ENCODE measurements at places on chromosomes 13 and 19.

- no peak for DNase-seq
These were observed 34.4 kb upstream of the VWA8 start for GRCh38 chr13:41995336-41995735.

- no peak for DNase-seq
These were observed 86.1 kb downstream of the TBC1D4 start for GRCh38 chr13:75395901-75396300.

GRCh38 chr19:610071-610800, 20.6 kb downstream of the HCN2 start:
- DNase-seq = no peak

GRCh38 chr19:7507884-7508283, 8.0 kb upstream of the ZNF358 start:
- DNase-seq = no peak

GRCh38 chr13:96992633-96993032, 1.6 kb downstream of the OXGR1 start:
- DNase-seq = no peak

DNA sequence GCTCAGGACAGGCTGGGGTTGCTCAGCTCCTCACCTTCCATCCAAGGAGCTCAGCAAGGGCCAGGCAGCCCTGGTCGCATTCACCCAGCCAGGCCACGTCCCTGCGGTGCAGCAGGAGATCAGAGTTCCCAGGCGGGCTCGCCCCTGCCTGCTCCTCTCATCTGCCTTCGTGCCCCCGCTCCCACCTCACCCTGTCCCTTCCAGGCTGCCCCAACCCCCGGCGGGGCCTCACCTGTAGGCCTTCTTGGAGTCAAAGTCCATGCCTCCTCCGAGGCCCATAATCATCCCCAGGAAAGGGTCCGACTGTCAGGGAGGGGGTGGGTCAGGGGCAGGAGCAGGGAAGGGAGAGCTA, 1.3 kb upstream of the RINL start:
- no peak for DNase-seq

DNA sequence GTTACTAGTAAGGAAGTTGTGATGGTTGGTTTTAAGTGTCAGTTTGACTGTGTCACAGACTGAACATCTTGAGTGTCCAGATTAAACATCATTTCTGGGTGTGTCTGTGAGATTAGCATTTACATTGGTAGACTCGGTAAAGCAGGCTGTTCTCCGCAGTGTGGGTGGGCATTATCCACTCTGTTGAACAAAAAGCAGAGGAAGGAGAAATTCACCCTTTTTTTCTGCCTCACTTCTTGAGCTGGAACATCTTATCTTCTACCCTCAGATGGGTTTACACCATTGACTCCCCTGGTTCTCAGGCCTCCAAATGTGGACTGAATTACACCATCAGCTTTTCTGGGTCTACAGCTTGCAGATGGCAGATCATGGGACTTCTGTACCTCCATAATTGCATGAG, 63.7 kb upstream of the ZDHHC20 start:
- no peak for DNase-seq

- DNase-seq = no peak
These were observed 9.7 kb upstream of the PTBP1 start for GRCh38 chr19:787536-787935.

DNA sequence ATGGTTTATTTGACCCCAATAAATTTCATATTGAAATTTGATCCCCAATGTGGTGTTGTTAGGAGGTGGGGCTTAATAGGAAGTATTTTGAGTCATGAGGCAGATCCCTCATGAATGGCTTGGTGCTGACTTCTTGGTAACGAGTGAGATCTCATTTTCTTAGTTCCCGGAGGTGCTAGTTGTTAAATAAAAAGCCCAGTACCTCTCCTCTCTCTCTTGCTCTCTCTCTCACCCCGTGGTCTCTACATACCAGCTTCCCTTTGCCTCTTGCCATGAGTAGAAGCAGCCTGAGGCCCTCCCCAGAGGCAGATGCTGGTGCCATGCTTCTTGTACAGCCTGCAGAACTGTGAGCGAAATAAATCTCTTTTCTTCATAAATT, 39.4 kb upstream of the KATNAL1 start:
- DNase-seq = peak; percentile 9

- DNase-seq = no peak
These were observed 41.4 kb downstream of the NLRP12 start for GRCh38 chr19:53782698-53783097.

DNA sequence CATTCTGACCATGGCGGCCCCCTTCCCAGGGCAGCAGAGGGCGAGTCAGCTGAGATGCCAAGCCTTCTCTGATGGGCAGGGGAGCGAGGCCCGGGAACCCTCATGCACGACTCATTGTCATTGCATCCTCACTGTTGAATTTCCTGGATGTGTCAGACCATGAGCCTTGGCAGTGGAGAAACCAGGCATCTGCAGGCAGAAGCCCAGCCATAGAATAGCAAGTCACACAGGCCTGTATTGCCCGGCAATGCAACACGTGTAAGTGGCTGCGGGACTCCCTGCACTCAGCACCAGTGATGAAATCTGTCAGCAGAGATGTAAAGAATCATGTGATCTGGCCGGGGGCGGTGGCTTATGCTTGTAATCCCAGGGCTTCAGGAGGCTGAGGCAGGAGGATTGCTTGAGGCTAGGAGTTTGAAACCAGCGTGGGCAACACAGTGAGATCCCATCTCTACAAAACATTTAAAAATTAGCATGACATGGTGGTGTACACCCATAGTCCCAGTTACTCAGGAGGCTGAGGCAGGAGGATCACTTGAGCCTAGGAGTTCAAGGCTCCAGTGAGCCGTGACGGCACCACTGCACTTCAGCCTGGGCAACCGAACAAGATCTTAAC, 199.7 kb downstream of the KATNAL1 start:
- DNase-seq = no peak

- no peak for DNase-seq
These were observed 1069.1 kb downstream of the EFNB2 start for GRCh38 chr13:105466376-105466775.

- no peak for DNase-seq
These were observed 921.6 kb upstream of the PCDH20 start for GRCh38 chr13:62337109-62337880.

DNA sequence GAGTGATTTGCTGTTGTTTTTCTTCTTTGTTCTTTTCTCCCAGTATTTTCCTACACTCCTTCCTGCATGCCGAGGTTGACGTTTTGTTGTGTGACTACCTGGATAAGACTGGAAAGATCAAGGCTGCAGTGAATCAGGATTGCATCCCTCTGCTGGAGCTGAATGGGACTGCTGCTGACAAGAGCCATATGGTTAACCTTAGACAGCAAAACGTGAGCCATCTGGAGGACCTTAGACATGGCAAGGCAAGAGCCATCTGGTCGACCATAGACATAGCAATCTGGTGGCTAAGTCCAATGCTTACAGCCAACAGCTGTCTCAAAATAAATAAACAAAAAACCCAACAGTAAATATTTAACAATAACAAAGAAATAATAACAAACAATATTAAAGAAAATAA, 42.6 kb upstream of the ZNF91 start:
- DNase-seq = no peak

GRCh38 chr19:48989701-48990291, 3.3 kb downstream of the GYS1 start:
- no peak for DNase-seq

GRCh38 chr19:30287973-30288372, 84.2 kb upstream of the ZNF536 start:
- DNase-seq = no peak

DNA sequence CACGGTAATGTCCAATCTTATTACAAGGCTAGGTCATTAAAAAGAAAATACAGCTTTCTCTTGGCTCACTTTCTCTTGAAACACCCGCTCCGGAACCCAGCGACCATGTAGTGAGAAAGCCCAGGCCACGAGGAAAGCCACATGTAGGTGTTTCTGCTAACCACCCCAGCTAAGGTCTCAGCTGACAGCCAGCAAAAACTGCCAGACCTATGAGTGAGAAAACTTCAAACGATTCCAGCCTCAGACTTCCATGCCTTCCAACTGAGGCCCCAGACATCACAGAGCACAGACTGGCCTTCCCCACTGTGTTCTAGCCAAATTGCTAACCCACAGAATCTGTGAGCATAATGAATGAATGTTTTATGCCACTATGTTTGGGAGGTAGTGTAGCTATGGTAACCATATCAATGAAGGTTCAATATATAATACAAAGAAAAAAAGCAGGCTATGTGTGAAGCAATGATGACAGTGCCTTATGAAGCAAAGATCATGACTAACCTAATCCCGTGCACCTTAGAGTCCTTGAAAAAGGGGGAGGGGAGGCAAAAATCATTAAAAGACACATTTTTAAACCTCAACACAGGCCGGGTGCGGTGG, 11.9 kb upstream of the TPTE2 start:
- DNase-seq = no peak

- DNase-seq = no peak
These were observed 236.3 kb downstream of the COL4A1 start for GRCh38 chr13:110070511-110071120.

DNA sequence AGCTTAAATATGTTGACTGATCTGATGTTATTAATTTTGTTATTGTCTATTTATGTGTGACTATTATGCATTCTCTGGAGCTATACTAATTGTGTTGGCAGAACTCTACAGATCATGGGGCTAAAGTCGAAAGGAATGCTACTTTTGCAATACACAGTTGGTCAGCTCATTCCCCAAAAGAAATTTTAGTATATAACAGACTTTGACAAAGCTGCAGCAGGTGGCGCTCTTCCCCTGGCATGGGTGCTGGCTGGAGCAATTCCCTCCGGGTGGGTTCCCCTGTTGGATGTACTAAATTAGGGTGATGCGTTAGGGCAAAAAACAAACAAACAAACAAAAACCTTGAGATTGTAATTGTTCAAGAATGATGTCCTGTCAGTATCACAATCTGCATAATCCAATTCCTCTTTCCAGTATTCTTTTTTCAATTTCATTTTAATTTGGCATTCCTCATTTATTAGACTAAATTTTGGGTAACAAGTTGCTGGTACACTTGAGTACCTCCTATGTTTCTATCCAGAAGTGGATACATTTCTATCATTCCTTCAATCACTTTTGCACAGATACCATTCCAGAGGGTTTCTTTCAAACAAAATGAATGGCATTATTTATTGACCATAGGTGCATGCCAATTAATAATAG, 322.8 kb upstream of the EDNRB start:
- DNase-seq = no peak

GRCh38 chr19:2081873-2082810, 14.0 kb downstream of the MOB3A start:
- peak; percentile 53 for DNase-seq
